ENCODE measurements at places on chromosomes 4 and X. TPM values are rescaled to one million over a fixed set of nuclear protein-coding genes. Genes with fewer than 3 reads are reported as not detected.

The PACRGL gene
- total RNA-seq, result 65.8 TPM

The MMRN1 gene
- 5.1 TPM for total RNA-seq

The GATA1 gene
- total RNA-seq, result 0.58 TPM

The SPATA18 gene
- total RNA-seq, result 1.9 TPM

The VEGFC gene
- 9.3 TPM for total RNA-seq

The SLC25A31 gene
- 0.12 TPM for total RNA-seq

The NOX1 gene
- total RNA-seq, result not detected

The ADGRG4 gene
- total RNA-seq, result not detected

The ARR3 gene
- not detected for total RNA-seq

All from metanephros (tissue), 2 donors.